ENCODE measurements at places on chromosomes 11 and 22.

DNA sequence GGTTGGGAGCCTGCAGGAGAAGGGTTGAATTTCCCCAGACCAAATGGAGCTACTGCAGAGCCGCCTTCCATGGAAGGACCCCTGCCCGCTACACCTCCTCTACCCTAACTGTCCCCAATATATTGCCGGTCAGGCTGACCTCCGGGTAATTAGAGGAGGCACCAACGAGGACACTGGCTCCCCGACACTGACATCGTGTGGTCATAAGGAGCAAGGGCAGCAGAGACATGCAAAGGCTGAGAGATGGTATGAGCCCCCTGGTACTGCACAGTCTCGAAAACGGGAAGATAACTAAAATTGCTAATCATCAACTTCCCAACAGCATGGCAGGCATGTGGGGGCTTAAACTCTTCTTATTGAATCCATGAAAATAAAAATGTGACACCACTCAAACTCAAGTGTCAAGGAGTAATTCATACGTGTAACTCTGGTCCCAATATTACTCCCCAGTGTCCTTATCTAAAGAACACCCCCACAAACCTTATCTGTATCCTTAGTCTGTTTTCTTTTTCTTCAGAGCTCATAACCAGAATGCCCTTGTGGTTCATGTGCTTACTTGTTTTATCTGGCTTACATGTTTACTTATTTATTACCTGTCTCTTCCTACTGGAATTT is 4.4 kb downstream of the CAVIN3 start:
- no peak for DNase-seq

DNA sequence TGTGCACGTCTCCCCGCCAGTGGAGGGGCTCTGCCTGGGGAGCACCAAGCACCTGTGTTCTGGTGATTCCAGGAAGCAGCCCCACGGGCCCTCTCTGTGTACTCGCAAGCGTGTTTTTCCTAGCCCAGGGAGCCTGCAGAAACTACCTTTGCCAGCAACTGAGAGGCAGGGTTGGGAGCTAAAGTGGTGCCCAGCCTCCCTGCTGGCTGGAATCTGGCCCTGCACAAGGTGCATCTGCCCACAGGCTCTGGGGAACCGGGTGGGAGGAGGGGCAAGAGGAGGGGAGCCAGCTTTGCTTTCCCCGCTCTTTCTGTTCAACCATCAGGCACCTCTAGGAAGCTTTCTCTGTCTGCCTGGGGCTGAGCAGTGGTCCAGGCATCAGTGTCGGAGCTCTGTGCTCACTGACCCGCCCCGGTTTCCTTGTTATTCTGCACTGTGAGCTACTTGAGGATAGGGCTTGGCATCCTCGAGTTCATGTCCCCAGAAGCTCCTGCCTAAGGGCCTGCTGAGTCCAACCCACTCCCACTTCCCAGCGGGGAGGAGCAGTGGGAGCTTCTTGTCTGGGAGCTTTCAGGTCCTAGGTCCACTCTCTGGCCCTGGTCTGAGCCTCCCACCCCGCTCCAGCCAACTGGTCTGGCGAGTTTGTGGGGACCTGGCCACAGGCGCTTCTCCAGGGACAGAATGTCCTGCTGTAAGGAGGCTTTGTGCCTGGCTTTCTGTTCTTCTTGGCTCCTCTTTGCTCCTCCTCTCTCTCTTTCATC is 14.9 kb downstream of the DAGLA start:
- no peak for DNase-seq

GRCh38 chr11:124898711-124899110 is 1.0 kb upstream of the ROBO4 start:
- peak; percentile 72 for DNase-seq

DNA sequence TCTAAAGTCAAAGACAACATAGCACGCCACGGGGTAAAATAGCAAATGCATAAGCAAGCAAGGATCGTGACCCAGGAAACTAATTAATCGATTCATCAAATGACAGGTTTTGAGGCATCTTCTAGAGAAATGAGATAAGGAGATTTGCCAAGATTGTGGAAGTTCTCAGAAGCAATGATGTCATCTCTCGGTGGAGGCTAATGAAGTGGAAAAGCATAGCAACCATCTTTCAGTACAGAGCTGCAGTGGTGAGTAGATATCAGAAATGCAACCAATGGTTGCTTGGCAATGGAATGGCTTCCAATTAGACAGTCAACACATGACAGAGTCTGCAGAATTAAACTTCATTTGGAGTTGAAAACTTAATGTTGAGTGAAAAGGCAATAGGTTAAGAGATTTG is 116.0 kb downstream of the KIRREL3 start:
- no peak for DNase-seq

- DNase-seq, result no peak
Measured at GRCh38 chr11:66362481-66363147, 8.9 kb downstream of the SLC29A2 start.

GRCh38 chr11:122187373-122188165 is 71.6 kb upstream of the BLID start:
- DNase-seq, result no peak

DNA sequence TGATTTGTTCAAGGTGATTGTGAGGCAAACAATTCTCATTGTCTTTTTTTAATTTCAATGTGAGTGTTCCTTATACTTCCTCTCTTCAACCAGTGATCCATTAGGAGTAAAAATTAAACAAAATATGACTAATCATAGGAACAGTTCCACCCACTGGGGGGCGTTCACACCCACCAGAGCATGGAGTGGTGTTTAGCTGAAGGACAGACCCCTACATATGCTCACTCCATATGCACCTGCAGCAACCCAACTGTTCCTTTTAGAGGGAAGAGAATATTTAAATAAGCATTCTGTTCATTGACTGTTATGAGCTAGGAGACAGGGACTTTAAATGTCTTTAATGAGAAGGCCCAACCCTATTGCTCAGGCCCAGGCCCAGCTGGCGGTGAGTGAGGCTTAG is 78.7 kb upstream of the DRD2 start:
- DNase-seq, result no peak

- DNase-seq, result no peak
Measured at GRCh38 chr11:112291191-112291590, 30.5 kb upstream of the PLET1 start.

- DNase-seq, result no peak
Measured at GRCh38 chr22:48500471-48501230, 1327.0 kb downstream of the BRD1 start.

GRCh38 chr22:29044657-29045176 is 16.9 kb downstream of the C22orf31 start:
- DNase-seq, result no peak

GRCh38 chr11:34962034-34962433 is 45.6 kb downstream of the PDHX start:
- DNase-seq, result no peak

- DNase-seq, result no peak
Measured at GRCh38 chr11:24747275-24748251, 250.7 kb downstream of the LUZP2 start.

- DNase-seq, result no peak
Measured at GRCh38 chr11:130485983-130486382, 37.5 kb downstream of the ADAMTS15 start.

- no peak for DNase-seq
Measured at GRCh38 chr22:20434264-20434751, 3.3 kb downstream of the SCARF2 start.

- no peak for DNase-seq
Measured at GRCh38 chr11:122851366-122851966, 13.2 kb downstream of the CRTAM start.

- no peak for DNase-seq
Measured at GRCh38 chr11:133269267-133269666, 263.0 kb downstream of the OPCML start.

GRCh38 chr22:31754813-31755212 is 994 bp downstream of the DEPDC5 start:
- DNase-seq, result no peak

GRCh38 chr11:130023204-130023603 is 20.6 kb upstream of the PRDM10 start:
- peak; percentile 48 for DNase-seq

DNA sequence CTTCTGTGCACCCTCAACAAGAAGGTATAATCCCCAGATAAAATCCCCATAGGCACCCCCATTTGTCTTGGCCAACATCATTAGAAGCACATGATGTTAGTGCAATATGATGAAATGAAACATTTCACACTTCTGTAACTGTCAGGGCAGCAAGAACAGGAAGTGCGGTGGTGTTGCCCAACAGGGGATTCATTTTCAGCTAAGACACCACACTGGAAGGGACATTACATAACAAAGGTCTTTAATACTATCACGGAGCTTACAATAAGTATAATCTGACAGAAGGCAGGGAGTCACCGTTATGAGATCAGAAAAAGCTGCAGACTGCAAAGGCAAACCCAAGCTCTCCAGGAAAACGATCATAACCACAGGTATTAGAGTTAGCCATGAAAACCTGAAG is 2.0 kb downstream of the OR52W1 start:
- DNase-seq, result no peak

DNA sequence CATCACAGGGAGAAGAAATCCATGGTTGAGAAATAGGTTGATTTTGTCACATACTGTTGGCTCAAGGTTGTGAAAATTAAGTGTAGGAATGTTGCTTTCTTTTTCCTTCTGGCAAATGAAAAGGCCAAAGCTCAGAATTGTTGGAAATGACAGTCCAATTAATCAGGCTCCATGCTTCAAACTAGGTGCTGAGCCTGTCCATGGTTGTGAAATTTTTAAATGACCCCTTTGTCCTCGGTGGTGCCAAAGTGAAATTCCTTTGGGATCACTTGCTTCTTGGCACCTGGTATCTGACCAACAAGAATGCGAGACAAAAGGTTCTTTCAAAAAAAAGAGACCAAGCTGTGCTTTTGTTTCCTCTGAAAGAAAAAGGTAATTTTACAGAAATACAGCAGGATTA is 451.9 kb downstream of the ETS1 start:
- DNase-seq, result no peak

GRCh38 chr22:17832665-17833064 is 58.4 kb upstream of the BID start:
- no peak for DNase-seq

DNA sequence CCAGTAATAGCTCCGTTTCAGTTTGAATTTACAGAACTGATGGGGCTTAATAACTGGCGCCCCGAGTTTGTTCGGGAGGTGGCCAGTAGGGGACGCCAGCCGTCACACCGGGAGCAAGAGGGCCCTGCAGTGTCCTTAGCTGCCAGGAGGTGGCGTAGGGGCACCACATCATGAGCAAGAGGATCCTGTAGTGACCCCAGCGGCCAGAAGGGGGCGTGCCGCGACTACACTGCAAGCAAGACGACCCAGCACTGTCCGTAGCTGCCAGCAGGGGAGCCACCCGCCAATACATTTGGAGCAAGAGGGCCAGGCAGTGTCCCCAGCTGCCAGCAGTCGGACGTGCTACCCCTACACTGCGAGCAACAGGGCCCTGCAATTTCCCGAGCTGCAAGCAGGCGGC is 663.7 kb upstream of the B3GAT1 start:
- DNase-seq, result peak; percentile 91

DNA sequence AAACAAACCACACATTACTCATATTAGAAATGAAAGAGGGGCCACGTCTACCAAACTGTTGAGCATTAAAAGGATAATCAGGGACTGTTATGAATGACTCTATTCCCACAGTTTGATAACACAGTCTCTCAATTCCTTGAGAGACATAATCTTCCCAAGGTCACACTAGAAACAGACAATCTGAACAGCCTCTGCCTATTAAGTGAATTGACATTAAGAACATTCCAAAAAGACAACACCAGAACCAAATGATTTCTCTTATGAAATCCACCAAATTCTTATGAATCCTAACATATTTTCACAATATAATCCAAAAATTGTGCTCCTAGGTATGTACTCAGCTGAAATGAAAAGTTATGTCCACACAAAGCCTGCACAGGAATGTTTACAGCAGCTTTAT is 4.6 kb downstream of the RFPL1 start:
- DNase-seq, result no peak

DNA sequence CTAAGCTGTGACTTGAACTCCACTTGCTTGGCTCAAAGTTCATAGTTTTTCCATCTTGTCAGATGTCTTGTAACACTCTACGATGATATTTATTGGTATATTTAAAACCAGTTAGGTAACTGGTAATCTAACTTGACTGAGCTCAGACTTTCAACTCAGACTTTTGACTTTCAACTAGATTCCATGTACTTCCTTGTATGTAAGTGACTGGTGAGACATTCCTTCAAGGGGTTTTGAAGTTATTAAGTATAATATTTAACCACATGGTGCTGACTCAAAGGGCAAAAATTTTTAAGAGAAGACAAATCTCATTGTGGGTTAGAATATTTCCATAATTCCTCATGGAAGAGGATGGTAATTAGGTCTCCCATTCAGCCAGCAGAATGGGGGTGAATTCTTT is 631.3 kb upstream of the ANO5 start:
- DNase-seq, result no peak

- DNase-seq, result no peak
Measured at GRCh38 chr11:44235765-44236201, 74.2 kb downstream of the ALX4 start.

GRCh38 chr11:134060316-134060715 is 8.6 kb upstream of the JAM3 start:
- peak; percentile 5 for DNase-seq

GRCh38 chr11:31959716-31960115 is 131.2 kb upstream of the RCN1 start:
- no peak for DNase-seq

DNA sequence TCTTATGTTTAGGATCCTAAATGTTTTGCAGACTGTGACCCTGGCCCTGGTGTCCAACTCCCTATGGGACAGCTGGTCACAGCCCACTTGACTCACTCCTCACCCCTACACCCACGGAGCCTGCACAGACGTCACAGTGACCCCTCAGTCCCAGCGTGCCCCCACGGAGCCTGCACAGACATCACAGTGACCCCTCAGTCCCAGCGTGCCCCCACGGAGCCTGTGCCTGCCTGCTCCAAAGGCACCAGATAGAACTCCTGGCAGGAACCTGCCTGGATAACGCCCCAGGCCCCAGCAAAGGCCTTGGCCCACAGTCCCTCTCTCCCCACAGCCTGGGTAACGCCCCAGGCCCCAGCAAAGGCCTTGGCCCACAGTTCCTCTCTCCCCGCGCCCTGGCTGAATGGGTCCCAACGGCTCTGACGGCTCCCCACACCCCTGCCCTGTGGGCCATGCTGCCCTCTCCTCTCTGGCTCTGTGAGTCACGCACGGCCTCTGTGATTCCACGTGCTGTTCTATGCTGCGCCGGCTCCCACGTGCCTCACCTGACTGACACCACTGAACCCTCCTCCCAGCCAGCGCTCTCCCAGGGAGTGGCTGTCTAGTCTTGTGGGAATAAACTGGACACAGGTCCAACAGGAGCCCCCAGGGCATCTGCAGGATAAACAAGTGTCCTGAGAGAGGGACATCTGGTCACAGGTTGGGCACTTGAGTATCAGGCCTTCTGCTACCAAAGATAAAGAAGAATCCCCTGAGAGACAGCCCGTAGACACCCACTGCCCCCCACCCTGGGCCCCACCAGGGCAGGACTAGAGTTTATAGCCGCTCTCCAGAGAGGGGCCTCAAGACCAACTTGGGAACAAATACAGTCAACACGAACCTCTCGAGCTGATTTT is 250.3 kb downstream of the BRD1 start:
- peak; percentile 82 for DNase-seq

DNA sequence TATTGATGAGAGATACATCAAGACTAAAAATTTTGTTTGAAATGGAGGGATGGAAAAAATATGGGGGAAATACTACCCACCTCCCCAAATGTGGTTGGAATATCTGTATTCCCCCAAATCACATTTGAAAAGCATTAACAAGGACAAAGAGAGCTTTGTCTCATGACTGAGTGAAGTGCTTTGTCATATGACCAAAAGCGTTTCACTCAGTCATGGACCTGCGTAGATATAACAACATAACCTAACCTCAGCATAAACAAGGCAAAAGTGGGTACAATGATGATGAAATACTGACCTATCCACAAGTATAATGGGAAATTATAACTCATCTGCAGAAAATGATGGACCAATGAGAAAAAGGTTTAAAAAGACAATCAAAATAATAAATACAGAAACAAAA is 418.3 kb downstream of the TBC1D22A start:
- no peak for DNase-seq

Data from osteocyte (in vitro differentiated cells).